ENCODE measurements at places on chromosomes 1 and 21.

- DNase-seq: no peak
Measured at GRCh38 chr1:17572264-17572985, 32.9 kb downstream of the ARHGEF10L start.

DNA sequence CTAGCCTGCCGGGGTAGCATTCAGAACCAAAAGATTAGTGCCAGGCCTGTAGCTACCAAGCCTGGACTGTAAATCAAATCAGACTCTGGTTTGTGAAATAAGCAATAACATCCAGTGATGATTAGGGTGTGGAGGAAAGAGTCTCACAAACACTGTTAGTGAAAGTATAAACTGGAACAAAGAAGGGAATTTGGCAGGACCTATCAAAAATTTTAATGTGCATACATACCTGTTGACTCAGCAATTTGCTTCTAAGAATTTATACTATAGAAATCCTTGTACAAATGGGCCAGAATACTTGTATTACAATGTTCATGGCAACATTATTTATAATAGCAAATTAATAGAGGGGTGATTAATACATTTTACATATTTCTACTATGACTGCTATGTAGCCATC, 109.8 kb upstream of the WARS2 start:
- no peak for DNase-seq

- DNase-seq: no peak
Measured at GRCh38 chr21:25297117-25297516, 310.2 kb downstream of the MRPL39 start.

DNA sequence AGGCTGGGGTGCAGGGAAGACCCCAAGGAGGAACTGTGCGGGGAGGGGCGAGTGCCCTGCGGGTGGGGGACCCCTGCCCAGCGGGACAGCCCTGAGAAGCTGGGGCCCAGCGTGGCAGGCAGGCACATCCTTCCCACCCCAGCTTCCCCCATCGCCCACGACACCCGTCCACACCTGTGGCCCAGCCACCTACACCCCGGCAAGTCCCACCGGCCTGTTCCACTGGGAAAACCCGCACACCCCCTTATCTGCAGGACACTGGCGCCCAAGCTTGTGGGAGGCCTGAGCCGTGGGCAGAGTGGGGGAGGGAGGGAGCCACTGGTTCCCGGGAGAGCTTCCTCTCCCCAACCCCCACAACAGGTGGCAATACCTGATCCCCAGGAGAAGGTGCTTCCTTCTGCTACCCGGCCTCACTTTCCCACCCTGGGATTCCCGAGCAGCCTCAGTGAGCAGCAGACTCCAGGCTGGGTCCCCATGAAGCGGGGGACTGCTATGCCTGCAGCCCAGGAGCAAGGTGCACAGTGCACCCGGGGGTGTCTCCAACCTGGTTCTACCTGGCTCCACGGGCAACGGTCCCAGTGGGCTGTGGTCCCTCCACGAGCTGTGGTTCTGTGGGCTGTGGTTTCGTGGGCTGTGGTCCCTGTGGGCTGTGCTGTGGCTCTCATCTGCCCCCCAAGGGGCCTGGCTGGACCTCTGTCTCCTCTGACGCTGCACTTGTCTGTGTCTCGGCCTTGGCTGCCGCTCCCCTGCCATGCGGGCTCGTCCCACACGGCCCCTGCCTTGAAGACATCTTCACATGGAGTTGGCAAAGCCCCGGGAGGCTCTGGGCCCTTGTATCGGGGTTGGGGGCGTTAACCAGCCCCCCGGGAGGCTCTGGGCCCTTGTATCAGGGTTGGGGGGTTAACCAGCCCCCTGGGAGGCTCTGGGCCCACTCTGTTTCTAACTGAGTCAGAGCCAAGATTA, 37.8 kb upstream of the POFUT2 start:
- DNase-seq: no peak

- no peak for DNase-seq
Measured at GRCh38 chr1:168964478-168964877, 142.0 kb upstream of the ATP1B1 start.

DNA sequence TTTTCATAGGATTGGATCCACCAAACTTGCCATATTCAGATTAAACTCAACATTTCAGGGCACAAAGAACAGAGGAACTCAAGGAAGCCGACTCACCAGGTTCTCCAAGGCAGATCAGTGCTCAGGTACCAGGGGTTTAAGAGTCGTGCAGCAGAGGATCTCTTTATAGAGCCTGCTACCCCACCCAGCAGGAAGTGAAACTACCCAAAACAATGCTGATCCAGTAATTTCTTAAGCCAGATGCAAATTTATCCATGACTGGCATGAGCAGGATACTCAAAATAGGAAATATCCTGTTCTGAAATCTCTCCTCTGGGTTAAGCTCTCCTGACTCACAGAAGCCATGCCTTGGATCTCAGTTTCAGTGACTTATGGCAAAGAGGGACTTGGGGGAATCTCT, at the start of gene SPRR2A:
SPRR2A (minus strand) TSS at position 138 of the 400 bp plus-strand sequence. CDS start 777 bp downstream, outside the sequence.
- no peak for DNase-seq

DNA sequence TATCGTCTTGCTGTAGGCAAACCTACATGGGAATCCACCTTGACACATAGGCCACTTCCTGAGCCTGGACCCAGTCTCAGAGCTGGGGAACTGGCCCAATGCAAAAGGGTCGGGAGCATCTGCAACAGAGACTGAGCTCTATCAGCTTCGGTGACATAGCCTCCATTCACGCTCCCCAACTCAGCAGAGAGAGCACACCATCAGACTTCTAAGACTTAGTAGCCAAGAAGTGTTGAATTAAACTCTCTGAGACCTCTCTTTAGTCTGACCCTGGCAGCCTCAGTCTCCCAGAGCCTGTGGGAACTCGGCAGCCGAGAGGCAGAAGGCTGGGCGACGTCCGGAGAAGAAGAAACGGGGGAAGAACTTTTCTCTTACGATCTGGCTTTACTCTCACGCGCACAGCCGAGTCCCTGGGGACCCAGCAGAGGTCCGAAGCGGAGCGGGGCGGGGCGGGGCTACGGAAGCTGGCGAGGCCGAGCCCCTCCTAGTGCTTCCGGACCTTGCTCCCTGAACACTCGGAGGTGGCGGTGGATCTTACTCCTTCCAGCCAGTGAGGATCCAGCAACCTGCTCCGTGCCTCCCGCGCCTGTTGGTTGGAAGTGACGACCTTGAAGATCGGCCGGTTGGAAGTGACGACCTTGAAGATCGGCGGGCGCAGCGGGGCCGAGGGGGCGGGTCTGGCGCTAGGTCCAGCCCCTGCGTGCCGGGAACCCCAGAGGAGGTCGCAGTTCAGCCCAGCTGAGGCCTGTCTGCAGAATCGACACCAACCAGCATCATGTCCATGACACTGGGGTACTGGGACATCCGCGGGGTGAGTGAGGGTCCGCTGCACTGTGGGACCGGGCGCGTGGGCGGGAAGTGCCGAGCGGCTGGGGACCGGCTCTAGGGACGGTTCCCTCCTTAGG, at the start of gene GSTM4:
GSTM4 (plus strand) TSS at position 485 of the 905 bp plus-strand sequence; CDS start at position 776, 291 bp downstream.
- DNase-seq: peak; percentile 38

GRCh38 chr1:38826262-38826661, 33.3 kb downstream of the RRAGC start:
- DNase-seq: no peak

- DNase-seq: no peak
Measured at GRCh38 chr1:206526064-206526911, 19.0 kb downstream of the RASSF5 start.

- DNase-seq: no peak
Measured at GRCh38 chr1:171267391-171267790, 19.1 kb downstream of the FMO1 start.

- no peak for DNase-seq
Measured at GRCh38 chr1:166902279-166902678, 26.2 kb upstream of the TADA1 start.

- DNase-seq: no peak
Measured at GRCh38 chr1:177163844-177164379, 600 bp downstream of the ASTN1 start.

- no peak for DNase-seq
Measured at GRCh38 chr1:45009296-45009865, 1.7 kb downstream of the HECTD3 start.

- DNase-seq: no peak
Measured at GRCh38 chr21:33345751-33346238, 21.0 kb downstream of the IFNAR1 start.

- DNase-seq: no peak
Measured at GRCh38 chr1:40980453-40981121, 1.1 kb downstream of the CTPS1 start.

- DNase-seq: no peak
Measured at GRCh38 chr1:22562584-22563583, at the start of gene EPHA8. TSS of gene EPHA8 (plus strand) at chr1:22563489. CDS start at chr1:22563636, 147 bp downstream.

DNA sequence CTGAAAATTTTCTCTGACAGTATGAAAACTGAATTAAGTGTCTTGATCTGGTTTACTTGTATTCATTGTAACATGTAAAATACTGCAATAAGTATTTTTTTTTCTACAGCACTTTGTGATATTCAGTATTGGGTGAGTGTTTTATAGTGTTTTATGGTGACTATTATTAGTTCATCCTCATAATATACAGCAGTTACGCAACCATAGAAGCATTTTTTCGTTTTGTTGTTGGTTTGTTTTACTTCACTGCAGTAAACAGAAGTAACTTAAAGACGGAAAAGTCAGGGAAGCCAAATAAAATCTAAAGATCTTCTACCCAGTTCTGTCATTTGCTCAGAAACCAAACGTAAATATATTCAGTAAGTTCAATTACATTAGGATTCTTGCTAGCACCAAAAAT, 250.0 kb downstream of the TPR start:
- DNase-seq: no peak

- DNase-seq: no peak
Measured at GRCh38 chr1:225321784-225322183, 106.1 kb downstream of the LBR start.
